Activated T-cell treated with anti-CD3 and anti-CD28 coated beads for 48 hours (primary cell): ENCODE measurements at places on chromosomes 3 and 15.

GRCh38 chr3:173336261-173336660 is 61.3 kb upstream of the NLGN1 start:
- no peak for DNase-seq

DNA sequence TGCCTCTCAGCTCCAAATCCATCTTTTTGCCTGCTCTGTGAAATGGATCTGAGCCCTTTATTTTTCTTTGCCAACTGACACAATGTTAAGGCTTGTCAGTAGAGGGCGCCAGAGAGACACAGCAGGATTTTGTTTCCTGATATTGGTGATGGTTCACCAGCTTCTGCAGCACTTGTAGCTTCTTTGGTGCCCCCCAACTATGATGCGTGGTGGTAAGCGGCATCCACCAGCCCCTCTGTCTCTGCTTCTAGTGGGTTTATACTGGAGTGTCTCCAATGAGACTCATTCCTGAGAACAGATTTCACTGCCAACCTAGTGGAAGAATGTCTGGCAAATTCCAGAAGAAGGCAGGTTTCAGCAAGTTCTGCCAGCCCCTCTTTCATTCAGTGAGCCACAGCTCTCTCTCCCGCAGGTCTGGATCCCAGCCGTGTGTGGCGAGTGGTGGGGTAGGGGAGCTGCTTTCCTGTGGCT is 471.9 kb upstream of the FRG2C start:
- peak; percentile 7 for DNase-seq

DNA sequence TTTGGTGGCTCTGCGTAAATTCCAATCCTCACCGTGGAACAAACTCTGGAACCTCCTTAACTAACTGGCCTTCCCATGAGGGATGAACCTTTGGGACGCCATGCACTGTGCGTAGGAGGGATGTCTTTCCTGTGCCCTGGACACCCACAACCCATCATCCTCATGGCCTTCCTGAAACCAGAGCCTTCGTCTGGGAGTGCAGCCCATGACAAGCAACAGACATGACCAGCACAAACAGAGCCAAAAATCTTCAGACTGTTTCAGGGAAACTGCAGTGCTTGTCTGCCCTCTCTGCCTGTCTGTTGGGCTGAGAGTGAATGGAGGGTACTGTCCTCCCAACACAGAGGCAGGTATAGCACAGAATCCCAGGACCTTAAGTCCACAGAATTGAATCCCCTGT is 61.1 kb upstream of the BOC start:
- no peak for DNase-seq

- no peak for DNase-seq
Observed at GRCh38 chr3:15294929-15295328, 37.5 kb downstream of the SH3BP5 start.

- no peak for DNase-seq
Observed at GRCh38 chr15:39320886-39321285, 260.0 kb upstream of the THBS1 start.

GRCh38 chr3:167750272-167750971 is 14.9 kb downstream of the SERPINI1 start:
- no peak for DNase-seq

DNA sequence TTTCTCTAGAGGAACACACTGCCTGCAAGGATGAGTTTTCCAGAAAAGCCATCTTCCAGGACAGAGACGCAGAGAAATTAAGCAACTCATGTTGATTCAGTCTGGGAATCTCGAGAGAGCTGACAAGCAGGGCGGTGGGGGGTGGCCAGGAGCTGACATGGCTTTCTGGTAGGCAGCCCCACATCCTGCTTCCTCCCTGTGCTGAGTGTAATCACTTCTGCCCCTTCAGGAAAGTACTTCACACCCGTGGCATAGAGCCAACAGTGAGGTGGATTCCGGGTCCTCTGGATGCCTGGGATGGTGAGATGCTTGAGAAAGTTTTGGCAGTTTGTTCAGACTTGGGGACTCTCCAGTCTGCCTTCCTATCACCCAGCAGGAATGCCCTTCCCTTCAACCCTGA is 221.1 kb downstream of the SLCO3A1 start:
- DNase-seq, result no peak

DNA sequence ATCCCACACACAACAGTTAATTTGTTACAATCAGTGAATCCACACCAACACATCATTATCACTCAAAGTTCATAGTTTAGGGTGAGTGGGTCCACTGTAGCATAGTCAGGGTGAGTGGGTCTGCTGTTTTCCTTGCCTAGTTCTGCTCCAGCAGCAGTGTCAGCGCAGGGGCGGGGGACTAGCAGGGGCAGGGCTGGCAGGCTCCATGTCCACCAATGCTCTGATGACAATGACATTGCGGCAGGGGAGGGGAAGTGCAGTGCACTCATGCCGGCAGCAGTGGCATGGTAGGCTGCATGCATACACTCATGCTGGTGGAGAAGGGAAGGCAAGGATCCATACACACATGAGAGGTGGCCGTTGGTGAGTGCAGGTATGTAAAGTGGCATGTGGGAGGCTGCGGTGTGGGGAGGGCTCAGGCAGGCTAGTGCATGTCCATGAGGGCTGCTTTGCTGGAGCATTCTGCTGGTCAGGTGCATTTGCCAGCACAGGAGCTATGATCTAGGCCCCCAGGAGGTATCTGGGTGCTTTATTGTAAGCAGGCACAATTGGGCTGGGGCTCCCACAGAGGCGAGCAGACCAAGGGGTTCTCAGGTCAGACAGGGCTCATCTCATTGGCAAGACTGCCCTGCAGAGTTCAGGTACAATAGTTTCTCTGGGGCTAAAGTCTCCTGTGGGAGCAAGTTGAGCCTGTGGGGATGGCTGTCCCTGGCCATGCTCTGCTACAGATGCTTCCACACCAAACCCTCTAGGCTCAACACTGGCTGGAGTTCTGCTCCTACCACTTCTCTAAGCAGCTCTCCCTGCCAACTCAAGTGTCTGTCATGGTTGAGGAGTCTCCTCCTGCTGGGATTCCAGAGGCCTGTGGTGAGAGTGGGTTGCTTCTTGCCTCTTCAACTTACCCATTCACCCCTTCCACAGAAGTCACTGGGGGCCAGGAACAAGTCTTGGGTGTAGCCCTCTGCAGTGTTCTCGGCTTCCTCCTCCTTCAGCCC is 81.3 kb downstream of the KCNAB1 start:
- DNase-seq, result no peak
